ENCODE measurements at places on chromosomes 4 and X. TPM values are rescaled to one million over a fixed set of nuclear protein-coding genes. Genes with fewer than 3 reads are reported as not detected.

- no peaks in the 10 kb centered on the region for H3K4me1 ChIP-seq
- H3K27ac ChIP-seq, result no peak overlapping the region
- no peak for DNase-seq
- no peaks in the 10 kb centered on the region for H3K27me3 ChIP-seq
- H3K36me3 ChIP-seq, result no peaks in the 10 kb centered on the region
- H3K4me3 ChIP-seq, result no peak overlapping the region
Observed at GRCh38 chr4:79907001-79907400, 166.0 kb downstream of the ANTXR2 start.

DNA sequence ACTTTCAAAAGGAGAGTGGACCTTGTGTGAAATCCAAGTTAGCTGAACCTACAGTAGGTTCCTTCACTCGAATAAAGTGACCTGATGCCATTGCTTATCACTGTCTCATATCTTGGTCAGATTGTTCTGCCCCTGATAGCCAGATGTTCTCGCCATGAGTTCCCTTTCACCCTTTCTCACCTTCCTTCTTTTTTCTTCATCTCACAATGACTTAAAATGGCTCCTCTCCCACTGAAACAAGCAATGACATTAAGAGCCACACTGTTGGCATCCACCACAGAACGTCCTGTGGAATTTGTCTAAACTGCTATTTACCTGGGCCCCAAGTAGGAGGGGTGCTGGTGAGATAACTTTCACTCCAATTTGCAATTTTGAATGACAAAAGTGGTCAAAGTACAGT lies 227.6 kb upstream of the PPP1R2C start:
- no peak overlapping the region for H3K4me3 ChIP-seq
- DNase-seq, result no peak
- no peaks in the 10 kb centered on the region for H3K27me3 ChIP-seq
- H3K36me3 ChIP-seq, result no peaks in the 10 kb centered on the region
- H3K27ac ChIP-seq, result no peak overlapping the region
- no peaks in the 10 kb centered on the region for H3K4me1 ChIP-seq

DNA sequence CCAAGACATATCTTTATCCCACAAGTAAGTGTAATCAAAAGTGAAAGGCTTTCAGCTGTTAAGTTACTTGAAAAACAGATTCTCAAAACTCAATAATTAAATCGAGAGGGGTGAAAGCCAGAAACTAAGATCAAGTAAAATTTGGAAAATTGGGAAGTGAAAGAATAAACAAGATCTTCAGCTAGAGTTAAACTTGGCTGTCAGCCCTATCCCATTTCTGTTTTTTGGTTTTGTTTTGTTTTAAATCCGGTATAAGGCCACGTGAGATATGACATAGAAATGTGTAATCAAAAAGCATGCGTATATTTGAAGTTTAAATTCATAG lies 856.8 kb downstream of the STIM2 start:
- H3K4me1 ChIP-seq, result no peaks in the 10 kb centered on the region
- no peaks in the 10 kb centered on the region for H3K36me3 ChIP-seq
- no peak overlapping the region for H3K27ac ChIP-seq
- H3K27me3 ChIP-seq, result no peaks in the 10 kb centered on the region
- DNase-seq, result no peak

DNA sequence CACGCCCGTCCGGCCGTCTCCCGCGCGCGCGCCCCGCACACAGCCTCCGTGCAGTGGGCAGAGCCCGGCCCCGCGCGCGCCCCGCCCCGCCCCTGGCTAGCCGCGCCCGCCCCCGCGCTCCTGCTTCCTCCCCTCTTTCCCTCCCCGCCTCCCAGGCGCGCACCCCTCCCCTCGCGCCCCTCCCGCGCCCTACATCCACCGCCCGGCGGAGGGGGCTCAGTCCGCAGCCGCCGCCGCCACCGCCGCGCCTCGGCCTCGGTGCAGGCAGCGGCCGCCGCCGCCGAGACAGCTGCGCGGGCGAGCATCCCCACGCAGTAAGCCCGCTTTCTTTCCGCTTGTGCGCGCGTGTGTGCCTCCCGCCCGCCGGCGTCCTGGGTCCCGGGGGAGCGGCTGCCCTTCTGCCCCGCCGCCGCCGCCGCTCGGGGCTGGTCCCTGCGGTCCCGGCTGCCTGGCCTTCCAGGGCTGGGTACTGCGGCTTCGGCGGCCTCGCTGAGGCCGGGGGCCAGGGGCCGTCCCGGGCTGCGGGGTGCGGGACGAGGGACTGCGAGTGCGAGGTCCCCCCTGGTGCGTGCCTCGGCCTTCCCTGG lies at the start of gene FHL1:
Gene FHL1 (plus strand): TSS at position 219 of the 587 bp plus-strand sequence.
- H3K27ac ChIP-seq, result peak within 1 kb of the TSS; percentile 46
- H3K4me3 ChIP-seq, result no peak within 1 kb of the TSS
- no peaks in the 10 kb centered on the region for H3K36me3 ChIP-seq

DNA sequence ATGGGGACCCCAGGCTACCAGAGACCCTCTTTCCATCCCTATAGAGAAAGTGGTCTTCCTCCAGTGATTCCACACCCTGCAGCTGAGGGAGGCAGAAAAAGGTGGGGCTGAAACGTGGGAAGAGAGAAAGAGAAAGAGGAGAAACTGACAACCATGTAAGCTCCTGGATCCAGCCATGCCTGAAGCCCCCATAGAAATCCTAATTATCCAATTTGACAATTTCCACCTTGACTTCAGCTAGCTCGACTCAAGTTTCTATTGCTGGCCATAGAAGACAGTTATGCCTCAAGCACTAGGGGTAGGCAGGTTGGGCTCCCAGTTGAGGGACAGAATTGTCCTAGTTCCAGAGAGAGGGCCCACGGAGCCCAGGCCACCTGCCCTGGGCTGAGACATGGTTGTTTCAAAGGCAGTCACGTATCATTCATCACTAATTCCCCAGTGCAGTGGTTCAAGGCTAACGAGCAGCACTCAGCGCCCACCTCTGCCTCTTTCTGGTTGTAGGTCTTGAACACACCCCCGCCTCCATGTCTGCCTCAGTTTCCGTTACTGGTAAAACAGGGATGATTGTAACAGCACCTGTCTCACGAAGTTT lies 39.8 kb upstream of the ASMTL start:
- H3K4me3 ChIP-seq, result no peak overlapping the region
- DNase-seq, result no peak
- no peaks in the 10 kb centered on the region for H3K36me3 ChIP-seq
- no peak overlapping the region for H3K27ac ChIP-seq

- no peaks in the 10 kb centered on the region for H3K27me3 ChIP-seq
- H3K27ac ChIP-seq, result no peak overlapping the region
- H3K4me1 ChIP-seq, result no peaks in the 10 kb centered on the region
- H3K36me3 ChIP-seq, result no peaks in the 10 kb centered on the region
Observed at GRCh38 chrX:28697732-28698131, 110.5 kb downstream of the IL1RAPL1 start.

BEND4 gene
- not detected for total RNA-seq

DNA sequence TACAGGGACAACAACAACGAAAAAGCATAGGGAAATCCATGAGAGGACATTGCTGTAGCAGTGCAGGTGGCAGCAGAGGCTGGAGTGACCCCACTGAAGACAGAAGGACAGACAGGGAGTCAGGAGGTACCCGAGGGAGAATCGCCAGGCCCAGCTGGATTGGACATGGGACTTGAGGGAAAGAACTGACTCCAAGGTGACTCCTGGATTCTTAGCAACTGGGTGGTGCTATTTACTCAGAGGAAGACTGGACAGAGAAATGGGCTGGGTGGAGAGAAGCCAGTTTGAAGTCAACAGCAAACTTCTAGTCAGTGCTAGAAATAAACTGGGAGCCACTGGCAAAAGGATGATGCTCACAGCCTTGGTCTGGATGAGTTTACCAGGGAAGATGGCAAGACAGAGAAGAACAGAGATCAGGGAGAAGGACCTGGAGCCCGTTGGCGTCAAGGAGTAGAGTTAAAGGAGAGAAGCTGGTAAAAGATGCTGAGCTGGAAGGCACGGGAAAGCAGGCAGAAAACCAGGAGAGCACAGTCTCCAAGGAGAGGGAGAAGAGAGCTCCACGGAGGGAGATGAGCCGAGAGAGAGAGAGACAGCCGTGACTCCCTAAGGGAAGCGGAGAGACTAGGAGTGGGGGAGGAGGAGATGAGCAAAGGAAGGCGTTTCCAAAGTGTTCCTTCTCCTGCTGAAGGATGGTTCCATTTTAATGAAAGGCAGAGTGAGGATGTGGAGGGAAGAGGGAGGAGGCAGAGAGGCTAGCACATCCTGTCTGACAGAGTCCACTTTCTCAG lies 119.4 kb downstream of the AFAP1 start:
- no peak for DNase-seq
- H3K27me3 ChIP-seq, result no peaks in the 10 kb centered on the region
- peaks cover 11% of the 10 kb centered on the region for H3K4me1 ChIP-seq
- no peak overlapping the region for H3K4me3 ChIP-seq
- H3K36me3 ChIP-seq, result no peaks in the 10 kb centered on the region
- H3K27ac ChIP-seq, result no peak overlapping the region

NOX1 gene
- total RNA-seq, result not detected

DNA sequence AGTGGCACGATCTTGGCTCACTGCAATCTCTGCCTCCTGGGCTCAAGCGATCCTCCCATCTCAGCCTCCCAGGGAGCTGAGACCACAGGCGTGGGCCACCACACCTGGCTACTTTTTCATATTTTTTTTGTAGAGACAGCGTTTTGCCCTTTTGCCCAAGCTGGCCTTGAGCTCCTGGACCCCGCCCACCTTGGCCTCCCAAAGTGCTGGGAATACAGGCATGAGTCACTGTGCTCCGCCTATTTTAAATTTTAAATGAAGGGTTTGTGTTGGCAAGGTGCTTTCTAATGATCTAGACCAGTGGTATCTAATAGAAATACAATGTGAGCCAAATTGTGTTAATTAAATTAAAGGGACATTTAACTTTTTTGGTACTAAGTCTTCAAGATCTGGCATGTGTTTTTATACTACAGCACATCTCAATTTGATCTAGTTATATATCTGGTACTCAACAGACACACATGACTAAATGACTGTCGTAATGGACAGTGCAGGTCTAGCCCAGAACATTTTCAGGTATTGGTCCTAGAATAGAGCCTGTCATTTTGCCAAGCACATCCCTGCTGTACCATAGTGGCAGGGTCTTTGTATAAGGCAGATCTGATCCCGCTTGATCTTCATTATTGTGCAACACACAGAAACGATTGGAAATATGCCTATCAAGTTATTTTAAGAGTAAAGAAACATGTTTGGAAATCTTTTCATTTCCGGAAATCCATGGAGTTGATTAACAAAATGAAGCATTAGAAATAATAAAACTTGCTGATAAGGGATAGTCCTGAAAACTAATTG lies 7.3 kb downstream of the PGK1 start:
- H3K4me1 ChIP-seq, result peaks cover 32% of the 10 kb centered on the region
- H3K27ac ChIP-seq, result no peak overlapping the region
- no peaks in the 10 kb centered on the region for H3K27me3 ChIP-seq
- no peaks in the 10 kb centered on the region for H3K36me3 ChIP-seq

DNA sequence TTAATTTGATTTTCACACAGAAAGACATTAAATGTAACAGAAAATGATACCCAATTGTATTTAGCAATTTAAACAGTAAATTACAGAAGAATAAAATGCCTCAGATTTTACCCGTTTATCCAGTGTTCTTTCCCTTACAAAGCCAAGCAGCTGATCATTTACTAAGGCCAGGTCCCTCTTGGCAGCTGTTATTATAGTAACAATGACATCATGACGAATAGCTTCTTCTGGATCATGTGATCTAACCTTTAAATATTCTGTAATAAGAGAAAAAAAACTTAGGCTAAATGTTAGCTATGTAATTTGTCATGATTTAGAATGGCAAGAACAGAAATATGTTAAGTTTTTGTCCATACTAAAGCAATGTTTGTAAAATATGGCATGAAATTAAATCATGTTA lies 69.4 kb downstream of the PDS5A start:
- no peak for DNase-seq
- no peak overlapping the region for H3K4me3 ChIP-seq
- H3K36me3 ChIP-seq, result peaks cover 6% of the 10 kb centered on the region

DNA sequence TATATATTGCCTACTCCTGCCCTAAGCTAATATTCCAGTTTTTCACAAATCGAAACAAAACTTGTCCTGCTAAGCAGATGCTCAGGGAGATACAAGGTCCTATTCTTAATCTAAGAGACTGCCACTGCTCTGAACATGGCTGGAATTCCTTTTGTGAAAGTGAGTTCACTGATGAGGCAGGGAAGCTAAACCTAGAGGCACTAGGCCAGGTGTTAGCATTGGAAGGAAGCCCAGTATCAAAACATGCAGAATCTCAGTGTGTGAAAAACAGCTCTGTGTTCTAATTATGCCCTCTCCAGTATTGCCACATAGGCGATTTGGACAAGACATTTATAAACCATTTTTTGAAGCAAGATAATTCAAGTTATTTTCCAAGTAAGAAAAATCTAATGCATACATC lies 47.6 kb downstream of the ABCG2 start:
- no peaks in the 10 kb centered on the region for H3K36me3 ChIP-seq
- no peak overlapping the region for H3K4me3 ChIP-seq
- peak; percentile 26 for DNase-seq
- no peak overlapping the region for H3K27ac ChIP-seq
- peaks cover 26% of the 10 kb centered on the region for H3K4me1 ChIP-seq

GRCh38 chrX:95291561-95291960 lies 1393.1 kb upstream of the DIAPH2 start:
- no peaks in the 10 kb centered on the region for H3K27me3 ChIP-seq
- H3K4me1 ChIP-seq, result no peaks in the 10 kb centered on the region
- H3K4me3 ChIP-seq, result no peak overlapping the region
- H3K36me3 ChIP-seq, result no peaks in the 10 kb centered on the region
- DNase-seq, result no peak

DNA sequence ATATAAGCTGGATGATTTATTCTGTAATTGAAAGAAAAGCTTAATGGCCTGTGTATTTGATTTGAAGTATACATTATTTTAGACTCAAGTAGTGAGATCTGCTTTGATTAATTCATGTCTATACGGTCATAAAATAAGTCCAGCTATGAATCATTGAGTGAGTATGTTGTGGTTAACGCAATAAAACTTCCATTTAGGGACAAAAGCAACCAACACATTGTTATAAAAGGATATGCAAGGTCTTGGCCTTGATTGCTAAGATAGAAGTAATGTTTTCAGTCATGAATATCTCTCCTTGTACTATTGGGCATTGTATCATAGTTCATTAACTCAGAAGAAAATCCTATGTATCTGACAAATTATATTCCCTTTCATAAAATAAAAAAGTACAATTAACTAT lies 162.1 kb downstream of the EPHA5 start:
- no peak overlapping the region for H3K27ac ChIP-seq
- H3K4me1 ChIP-seq, result no peaks in the 10 kb centered on the region
- DNase-seq, result no peak
- no peaks in the 10 kb centered on the region for H3K27me3 ChIP-seq
- no peaks in the 10 kb centered on the region for H3K36me3 ChIP-seq
- no peak overlapping the region for H3K4me3 ChIP-seq

DNA sequence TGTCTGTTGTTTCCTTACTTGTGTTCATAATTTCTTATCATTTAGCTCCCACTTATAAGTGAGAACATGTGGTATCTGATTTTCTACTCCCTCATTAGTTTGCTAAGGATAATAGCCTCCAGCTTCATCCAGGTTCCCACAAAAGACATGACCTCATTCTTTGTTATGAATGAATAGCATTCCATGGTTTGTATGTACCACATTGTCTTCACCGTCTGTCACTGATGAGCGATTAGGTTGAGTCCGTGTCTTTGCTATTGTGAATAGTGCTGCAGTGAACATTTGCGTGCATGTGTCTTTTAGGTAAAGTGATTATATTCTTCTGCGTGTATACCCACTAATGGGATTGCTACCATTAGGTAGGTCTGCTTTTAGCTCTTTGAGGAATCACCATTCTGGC lies 624.3 kb upstream of the EPHA5 start:
- H3K36me3 ChIP-seq, result no peaks in the 10 kb centered on the region
- no peaks in the 10 kb centered on the region for H3K4me1 ChIP-seq
- H3K27me3 ChIP-seq, result no peaks in the 10 kb centered on the region
- no peak overlapping the region for H3K27ac ChIP-seq

All from body of pancreas (tissue), 4 donors.